CD8-positive, alpha-beta memory T cell (primary cell): ENCODE measurements at places on chromosomes 4 and X.

GRCh38 chr4:119794681-119795080 lies 166.1 kb upstream of the PDE5A start:
- DNase-seq, result no peak

DNA sequence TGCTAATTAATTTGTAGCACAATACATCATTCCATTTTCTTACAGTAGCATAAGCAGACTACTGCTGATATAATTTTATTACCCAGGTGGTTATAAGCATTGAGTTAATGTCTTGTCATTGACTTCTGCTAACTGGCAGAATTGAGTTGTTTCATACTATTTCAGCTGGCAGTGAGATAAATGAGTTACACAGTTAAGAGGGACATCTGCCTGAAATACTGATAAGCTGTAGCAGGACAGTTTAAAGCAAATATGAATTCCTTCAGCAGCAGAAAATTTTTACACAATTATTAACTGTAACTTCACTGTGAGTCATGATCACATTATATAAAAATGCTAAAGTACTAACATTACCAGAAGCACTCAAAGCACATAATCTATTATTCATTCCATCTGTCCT lies 326.8 kb downstream of the INPP4B start:
- no peak for DNase-seq

DNA sequence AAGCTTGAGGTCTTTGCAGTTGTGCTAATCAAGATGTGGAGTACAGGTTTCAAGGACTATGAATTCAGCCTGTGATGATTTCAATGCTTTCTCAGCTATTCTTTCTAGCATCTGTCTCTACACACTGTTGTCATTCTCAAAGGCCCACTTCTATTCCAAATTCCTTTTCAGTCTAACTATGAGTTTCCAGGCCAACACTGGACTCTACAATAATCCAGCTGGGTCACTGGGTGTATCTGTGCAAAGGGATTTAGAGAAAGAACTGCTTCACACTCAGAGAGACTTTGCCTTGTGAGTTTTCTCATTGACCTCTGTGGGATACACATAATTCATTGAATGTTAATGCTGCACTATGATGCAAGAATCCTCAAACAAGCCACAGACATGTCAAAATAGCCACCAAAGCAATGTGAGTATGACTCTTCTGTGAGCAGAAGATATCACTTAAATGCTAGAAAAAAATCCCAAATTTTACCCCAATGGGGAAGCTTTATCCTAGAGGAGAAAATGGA lies 171.8 kb upstream of the CLNK start:
- no peak for DNase-seq

DNA sequence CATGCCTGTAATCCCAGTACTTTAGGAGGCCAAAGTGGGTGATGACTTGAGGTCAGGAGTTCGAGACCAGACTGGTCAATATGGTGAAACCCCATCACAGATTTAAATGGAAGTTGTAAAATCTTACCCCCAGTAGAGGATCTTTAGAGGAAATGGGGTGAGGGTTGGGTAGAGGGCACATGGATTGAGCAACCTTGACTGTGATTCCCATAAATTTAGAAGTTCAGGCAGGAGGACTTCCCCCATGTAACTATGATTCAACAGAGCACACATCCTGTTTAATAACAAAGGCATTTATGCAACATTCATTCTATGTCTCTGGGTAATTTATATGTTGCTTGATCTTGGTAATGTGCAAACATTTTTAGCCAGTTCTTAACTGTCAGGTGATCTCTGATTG lies 143.1 kb downstream of the RBM47 start:
- no peak for DNase-seq

GRCh38 chr4:94570558-94570957 lies 118.8 kb downstream of the PDLIM5 start:
- no peak for DNase-seq

DNA sequence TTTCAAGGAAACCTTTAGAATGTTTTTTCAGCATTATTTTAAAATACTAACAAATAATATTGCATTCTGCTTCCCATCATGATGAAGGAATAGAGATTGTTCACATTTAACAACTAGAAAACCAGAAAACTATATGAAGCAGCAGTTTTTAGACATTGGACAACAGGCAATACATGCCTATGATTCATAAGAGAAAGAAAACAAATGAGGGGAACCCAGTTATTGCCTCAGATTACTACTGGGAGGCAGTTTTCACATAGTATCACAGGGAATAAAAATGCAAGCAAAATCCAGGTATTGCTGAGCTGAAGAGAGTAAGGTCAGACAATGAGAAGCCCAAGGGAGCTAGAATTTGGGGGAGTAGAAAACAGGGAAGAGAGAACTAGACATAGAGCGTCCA lies 373.6 kb downstream of the MAPK10 start:
- DNase-seq, result no peak

DNA sequence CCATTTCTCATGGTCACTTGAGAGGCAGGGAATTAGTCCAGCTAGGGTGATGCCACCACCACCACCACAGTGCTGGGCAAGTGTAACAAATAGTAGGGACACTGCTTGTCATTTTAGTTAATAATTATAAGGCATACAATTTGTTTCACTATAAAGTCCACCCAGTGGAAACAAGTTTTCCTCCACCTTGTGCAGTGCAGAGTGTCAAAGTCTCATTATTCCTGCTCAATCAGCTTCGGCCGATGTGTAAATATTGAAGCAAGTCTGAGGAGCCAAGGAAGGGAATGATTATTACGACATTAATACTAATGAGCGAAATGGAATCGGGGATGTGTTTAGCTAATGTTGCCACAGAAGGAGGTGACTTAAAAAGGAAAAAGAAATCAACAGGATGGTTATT lies 340.4 kb downstream of the NKX6-1 start:
- DNase-seq, result no peak

- peak; percentile 6 for DNase-seq
These were observed 126.7 kb upstream of the MBNL3 start for GRCh38 chrX:132615391-132616131.

DNA sequence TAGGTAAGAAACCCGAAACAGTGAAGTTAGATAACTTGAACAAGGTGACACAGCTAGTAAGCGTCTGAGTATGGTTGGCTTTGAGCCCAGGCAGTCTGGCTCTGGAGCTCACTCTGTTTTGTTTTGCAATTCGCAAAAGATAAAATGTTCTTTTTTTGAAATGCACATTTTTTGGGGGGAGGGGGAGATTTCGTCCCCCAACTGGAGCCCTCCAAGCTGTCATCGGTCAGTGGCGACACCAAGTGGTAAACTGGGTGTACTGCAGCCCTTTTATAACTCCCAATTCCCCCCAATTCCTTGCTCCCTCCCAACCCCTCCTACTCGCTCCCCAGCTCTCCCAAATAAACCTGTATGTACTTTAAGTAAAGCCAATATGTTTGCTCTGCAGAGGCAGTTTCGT lies 2.8 kb upstream of the CLCN5 start:
- DNase-seq, result peak; percentile 50

DNA sequence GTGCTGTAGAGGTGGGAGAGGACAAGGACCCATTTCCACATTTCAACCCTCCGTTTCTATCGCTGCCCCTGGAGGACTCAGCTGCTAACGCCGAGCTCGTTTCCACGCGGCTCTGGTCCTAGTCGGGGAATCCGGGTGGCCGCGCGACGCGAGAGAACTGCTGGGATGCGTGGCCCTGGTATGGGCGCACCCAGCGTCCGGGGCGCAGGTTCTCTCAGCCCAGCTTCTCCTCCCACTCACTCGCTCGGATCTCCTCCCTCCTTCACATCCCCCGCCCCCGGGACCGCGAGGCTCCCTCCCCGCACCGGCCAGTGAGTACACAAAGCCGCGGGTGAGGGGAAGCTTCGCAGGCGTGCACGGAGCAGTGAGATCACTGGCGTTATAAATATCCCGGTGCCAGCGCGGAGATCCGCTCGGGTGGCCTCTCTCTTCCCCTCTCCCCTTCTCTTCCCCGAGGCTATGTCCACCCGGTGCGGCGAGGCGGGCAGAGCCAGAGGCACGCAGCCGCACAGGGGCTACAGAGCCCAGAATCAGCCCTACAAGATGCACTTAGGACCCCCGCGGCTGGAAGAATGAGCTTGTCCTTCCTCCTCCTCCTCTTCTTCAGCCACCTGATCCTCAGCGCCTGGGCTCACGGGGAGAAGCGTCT lies at the start of gene FGF5:
Gene FGF5, plus strand, starts transcription at position 412 of the 649 bp plus-strand sequence. Its CDS starts 161 bp downstream, at position 573.
- no peak for DNase-seq

DNA sequence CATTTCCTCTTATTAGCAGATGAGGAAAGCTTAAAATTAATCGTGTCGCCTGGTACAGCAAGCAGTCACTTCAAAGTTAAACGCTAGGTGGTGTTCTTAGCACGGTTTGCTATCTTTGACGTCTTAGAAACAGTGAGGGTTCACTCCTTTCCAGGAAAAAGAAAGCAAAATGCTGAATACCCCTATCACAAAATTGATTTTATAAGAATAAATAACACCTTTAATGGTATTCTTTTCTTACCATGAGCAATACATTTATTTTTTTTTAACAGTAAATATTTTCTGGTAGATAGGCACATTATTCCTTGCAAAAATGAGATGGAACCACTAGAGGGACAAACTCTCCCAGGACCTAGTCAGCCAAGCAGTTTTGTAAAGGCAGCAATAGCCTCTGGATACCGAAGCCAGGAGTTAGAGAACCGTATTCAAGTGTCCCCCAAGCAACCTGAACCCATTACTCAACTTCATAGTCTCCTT lies 153.9 kb downstream of the KDR start:
- DNase-seq, result no peak
